ENCODE measurements at places on chromosomes 7 and 10.

- no peak for DNase-seq
These were observed 24.9 kb downstream of the GSAP start for GRCh38 chr7:77391230-77391629.

DNA sequence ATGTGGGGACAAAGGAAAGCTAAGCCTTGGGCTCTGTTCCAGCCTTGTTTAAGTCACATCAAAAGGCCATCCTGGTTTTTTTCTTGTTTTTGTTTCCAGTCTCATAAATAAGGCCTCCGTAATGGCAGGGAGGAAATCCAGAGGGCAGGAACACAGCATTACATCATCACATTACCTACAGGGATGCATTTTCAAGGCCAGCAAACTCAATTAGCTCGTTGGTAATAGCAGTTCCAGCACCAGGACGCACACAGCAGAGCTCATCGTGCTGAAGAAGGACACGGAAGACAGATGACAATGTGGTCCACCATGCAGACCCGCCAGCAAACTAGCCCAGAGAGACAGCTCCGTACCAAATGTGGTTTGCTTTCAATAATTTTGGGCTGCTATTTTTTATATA, 1209.2 kb downstream of the TYW1 start:
- no peak for DNase-seq

- no peak for DNase-seq
These were observed 14.8 kb upstream of the SH2D4B start for GRCh38 chr10:80522756-80523363.

- DNase-seq, result no peak
These were observed 5.4 kb downstream of the TSPAN13 start for GRCh38 chr7:16758631-16759611.

DNA sequence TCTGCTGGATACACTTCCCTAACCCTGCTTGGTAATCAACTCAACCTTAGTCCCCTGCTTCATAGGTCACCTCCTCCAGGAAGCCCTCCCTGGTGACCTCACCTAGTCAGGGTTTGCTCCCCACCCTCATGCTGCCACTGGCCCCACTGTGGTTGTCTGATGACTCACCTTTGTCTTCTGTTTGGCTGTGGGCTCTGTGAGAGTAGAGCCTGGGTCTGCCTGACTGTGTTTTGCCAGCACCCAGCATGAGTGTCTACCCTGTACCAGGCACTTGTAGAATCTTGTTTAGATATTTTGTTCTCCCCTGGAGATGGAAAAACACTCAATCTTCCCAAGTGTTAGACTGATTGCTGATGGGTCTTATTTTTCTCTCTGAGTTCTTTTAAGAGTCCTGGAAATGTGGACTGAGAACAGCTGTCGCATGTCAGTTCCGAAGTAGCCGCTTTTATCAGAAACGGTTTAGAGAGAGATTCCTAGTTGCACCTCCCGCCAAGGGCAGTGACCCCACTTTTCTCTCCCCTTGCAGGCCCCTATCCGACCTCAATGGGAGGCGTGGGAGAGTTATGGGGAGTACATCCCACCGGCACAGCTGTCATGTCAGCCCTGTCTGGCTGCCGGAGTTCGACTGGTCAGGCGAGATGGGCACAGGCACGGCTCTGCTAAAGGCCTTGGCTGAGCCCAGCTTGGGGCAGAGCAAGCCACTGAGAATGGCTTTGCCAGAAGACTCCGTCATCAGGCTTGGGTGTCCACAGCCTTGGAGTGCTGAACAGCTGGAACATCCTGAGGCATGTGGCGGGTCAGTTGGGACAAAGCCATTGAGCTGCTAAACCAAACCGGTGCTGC, 134.3 kb downstream of the GRK5 start:
- no peak for DNase-seq

DNA sequence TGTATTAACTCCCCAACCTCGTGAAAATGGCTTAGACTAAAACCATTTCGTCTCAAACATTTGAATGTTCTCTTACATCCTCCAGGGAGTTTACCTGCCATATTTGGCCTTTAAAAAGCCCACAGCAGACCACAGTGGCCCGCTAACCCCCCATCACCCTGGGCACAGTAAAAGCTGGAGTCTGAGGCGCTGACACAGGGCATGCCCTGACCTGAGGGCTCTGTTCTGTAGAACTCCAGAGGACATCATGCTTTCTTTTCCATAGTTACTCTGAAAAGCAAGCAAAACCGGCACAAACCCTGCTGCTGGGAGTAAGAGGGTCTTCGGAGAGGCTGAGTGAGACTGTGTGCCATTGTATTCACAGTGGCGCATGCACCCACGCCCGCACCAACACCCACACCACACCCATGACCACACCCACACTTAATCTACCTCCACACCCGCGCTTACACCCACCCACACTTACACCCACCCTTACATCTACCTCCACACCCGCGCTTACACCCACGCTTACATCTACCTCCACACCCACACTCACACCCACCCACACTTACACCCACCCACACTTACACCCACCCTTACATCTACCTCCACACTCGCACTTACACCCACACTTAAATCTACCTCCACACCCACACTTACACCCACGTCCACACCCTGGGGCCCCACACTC, 32.1 kb downstream of the LRRC27 start:
- DNase-seq, result no peak

GRCh38 chr7:94182066-94182465, 177.9 kb upstream of the BET1 start:
- no peak for DNase-seq

Measured in activated B cell treated with CpG ODN at 0.5 μM for 24 hours (primary cell).